ENCODE measurements at places on chromosomes 1 and 21.

GRCh38 chr21:45617021-45617921, 26.3 kb upstream of the PCBP3 start:
- DNase-seq: no peak

GRCh38 chr1:169160845-169161495, 54.5 kb downstream of the ATP1B1 start:
- no peak for DNase-seq

DNA sequence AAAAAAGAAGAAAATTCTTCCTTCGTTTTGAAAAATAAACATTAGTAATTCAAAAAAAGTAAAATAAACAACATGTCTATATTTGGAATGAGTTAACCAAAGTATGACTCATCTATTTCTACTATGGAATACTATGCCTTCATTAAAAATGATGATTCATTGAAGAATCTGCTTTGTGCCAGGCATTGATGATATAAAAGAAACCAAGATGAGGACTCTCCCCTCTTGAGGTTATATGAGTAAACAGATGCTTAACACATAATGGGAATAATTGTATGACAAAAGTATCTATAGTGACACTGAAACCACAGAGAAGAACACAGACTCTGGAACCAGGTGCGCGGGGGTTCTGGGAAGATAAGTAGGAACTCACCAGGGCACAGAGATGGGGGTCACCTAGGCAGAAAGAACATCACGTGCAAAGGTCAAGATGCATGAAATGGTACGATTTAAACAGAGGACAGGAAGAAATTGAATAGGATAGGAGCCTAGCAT, 18.8 kb downstream of the ELF3 start:
- DNase-seq: no peak

DNA sequence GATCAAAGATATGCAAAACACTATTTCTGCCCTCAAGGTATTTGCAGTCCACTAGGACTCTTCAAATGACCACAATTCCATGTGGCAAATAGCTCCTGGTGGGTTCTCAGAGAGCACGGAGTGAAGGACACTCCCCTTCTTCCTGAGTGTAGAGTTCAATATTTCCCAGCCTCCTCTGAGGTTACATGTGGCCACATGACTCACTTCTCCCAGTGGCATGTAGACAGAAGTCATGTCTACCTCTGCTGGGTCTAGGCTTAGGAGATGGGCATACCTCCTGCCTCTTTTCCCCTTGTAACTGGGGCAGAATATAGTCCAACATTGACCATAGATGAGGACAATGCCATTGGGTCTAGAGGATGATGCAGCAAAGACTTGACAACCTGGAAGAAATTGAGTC, 191.4 kb downstream of the MIS18A start:
- DNase-seq: no peak

- no peak for DNase-seq
These were observed 428.1 kb downstream of the PRDM2 start for GRCh38 chr1:14128096-14128495.

- DNase-seq: peak; percentile 23
These were observed 113.4 kb upstream of the SLC25A33 start for GRCh38 chr1:9425859-9426258.

- DNase-seq: no peak
These were observed 3.0 kb upstream of the SPATC1L start for GRCh38 chr21:46187261-46187660.

DNA sequence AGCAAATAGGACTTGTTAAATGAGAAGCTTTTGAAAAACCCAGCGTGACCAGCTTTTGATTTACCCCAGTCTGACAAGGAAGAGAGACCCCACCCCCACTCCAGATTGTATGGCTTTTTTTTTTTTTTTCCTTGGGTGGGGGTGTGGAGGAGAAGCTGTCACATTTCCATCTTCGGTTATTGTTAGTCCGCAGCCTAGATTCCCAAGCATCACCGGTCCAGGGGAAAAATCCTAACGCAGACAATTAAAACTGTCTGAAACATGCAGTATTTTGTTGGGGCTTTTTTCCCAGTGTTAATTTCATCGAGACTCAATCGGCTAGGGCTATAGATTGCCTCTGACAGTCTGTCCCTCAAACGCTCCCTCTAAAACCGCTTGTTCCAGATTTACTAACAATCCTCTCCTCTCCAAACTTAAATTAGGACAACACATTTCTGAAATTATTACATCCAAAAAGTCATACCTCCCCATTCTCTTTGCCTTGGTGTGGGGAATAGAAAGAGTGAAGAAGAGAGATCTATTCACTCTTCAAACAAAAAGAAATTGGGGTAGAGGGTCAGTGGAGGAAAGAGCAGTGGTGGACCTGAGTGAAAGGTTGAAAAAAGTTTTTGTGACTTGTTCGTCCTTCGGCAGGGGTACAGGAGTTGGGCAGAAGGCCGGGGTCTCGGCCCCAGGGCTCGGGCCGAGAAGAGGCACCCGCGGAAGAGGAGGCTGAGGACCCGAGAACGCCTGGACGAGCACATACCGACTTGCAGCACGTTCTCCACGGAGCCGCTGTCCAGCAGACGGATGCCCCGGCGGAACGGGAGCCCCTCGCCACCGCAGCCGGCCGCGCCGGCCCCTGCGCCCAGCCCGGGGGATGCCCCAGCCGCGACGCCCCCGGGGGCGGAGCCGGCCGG, 1.1 kb downstream of the ZSWIM5 start:
- peak; percentile 14 for DNase-seq

- DNase-seq: peak; percentile 71
These were observed 17.2 kb downstream of the ATP1A1 start for GRCh38 chr1:116390195-116390594.

GRCh38 chr1:179166663-179167417, 62.6 kb downstream of the ABL2 start:
- DNase-seq: no peak

GRCh38 chr21:41650526-41651145, 116.2 kb downstream of the RIPK4 start:
- DNase-seq: no peak

DNA sequence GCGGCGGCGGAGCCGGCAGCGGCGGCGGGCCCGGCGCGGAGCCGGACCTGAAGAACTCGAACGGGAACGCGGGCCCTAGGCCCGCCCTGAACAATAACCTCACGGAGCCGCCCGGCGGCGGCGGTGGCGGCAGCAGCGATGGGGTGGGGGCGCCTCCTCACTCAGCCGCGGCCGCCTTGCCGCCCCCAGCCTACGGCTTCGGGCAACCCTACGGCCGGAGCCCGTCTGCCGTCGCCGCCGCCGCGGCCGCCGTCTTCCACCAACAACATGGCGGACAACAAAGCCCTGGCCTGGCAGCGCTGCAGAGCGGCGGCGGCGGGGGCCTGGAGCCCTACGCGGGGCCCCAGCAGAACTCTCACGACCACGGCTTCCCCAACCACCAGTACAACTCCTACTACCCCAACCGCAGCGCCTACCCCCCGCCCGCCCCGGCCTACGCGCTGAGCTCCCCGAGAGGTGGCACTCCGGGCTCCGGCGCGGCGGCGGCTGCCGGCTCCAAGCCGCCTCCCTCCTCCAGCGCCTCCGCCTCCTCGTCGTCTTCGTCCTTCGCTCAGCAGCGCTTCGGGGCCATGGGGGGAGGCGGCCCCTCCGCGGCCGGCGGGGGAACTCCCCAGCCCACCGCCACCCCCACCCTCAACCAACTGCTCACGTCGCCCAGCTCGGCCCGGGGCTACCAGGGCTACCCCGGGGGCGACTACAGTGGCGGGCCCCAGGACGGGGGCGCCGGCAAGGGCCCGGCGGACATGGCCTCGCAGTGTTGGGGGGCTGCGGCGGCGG, 1.0 kb downstream of the ARID1A start:
- peak; percentile 69 for DNase-seq

DNA sequence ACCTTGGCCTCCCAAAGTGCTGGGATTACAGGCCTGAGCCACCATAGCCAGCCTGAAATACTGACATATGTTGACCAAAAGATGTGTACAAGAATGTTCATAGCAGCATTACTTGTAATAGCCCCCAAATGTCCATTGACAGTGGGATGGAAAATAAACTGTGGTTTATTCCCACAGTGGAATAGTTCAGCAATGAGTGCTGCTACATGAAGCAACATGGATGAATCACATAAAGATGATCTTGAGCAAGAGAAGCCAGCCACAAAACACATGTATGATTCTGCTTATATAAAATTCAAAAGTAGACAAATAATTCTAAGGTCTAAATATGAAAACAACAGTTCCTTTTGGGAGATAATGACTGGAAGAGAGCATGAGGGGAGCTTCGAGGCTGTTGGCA, 9.1 kb upstream of the CREG1 start:
- no peak for DNase-seq

DNA sequence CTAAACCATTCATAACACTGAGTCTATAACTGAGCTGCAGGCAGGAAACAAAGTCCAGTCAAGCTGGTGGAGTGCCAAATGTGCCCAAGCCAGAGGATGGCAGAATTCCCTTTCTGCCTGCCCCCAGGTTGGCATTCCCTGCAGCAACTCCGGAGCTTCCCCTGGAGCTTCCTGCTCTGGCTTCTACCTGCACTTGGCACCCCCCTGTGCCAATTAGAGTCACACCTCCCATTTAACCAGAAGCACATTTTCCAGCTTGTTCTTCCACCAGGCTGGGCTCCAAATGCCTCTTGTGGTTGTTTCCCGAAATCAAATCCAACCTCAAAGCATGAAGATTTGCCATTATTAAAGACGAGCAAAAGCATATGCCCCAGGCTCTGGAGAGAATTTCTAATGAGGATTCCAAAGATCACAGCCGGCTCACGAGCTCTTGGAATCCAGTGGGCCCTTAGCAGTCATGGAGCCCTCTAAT, 294.5 kb downstream of the RRAGC start:
- DNase-seq: no peak

DNA sequence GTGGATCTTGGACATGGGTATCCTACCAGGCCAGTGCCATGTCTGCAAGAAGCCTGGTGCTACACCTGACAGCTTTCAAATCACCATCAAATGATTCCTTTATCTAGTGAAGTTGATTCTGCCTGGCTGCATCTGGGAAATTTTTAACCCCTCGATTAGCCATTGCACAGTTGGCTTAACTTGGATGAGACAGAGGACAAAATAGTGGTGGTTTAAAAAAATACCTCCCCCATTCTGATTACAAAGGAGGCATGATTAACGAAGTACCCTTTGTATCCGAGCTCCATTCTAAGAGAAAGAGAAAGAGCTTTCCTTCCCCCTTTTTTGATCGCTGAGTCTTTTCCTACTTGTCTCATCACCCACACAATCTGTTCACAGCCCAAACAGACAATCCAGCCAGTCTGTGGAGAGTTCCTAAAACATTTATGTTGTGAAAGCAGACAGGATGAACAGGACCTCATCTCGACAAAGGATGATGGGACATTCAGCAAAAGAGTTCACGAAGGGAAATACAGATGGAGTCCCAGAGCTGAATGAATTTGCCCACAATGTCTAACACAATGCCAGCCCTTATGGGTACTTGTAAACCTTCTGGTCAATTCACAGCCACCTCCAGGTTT, 20.5 kb downstream of the WLS start:
- DNase-seq: no peak

- no peak for DNase-seq
These were observed 68.8 kb upstream of the LYST start for GRCh38 chr1:235935235-235936225.

- DNase-seq: no peak
These were observed 80.9 kb downstream of the PCBP3 start for GRCh38 chr21:45724345-45724961.

- DNase-seq: peak; percentile 30
These were observed 2.4 kb upstream of the IFNLR1 start for GRCh38 chr1:24189528-24189927.

GRCh38 chr21:43575473-43575844, 83.8 kb downstream of the HSF2BP start:
- DNase-seq: no peak

DNA sequence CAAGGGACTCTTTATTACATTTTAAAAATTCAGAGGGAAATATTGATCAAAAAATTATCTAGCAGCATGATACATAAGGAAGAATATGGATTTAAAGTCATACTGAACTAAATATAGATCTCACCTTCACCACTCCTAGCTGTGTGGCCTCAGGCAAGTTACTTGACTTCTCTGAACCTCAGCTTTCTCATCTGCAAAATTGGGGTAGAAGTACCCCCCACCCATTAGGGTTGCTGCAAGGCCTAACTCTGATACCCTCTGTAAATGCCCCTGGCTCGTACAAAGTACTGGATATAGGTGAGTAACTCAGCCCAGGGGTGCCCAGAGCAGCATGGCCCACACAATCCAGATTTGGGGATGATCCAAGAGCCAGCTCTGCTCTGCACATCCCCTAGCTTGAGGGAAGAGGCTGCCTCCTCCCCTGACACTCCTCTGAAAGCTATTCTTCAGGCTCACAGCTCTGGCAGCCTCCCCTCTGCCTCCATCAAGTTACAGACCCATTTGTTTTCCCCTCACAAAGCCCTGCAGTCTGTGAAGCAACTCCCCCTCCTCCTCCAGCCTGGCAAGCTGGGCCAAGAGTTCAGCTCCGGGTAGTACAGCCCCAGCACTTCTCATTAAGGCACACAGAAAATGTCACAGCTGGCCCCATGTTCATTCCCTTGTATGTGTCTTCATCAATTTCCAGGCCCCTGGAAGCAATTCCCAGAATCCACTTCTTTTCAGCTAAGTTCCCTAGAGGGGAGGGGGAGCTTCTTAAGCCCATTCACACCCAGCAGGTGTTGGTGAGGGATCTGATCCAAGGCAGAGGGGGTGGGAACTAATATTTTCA, 143.7 kb downstream of the PLPP3 start:
- DNase-seq: no peak

- peak; percentile 12 for DNase-seq
These were observed 1.3 kb downstream of the USP1 start for GRCh38 chr1:62438163-62438562.

- DNase-seq: no peak
These were observed 364.3 kb upstream of the PTBP2 start for GRCh38 chr1:96357141-96357765.
